ENCODE measurements at places on chromosomes 12 and 14. TPM values are rescaled to one million over a fixed set of nuclear protein-coding genes. Genes with fewer than 3 reads are reported as not detected.

The NAV3 gene
- 5.5 TPM for polyA plus RNA-seq

The PPP2R3C gene
- polyA plus RNA-seq, result 14.4 TPM

The IAPP gene
- not detected for polyA plus RNA-seq

The IL26 gene
- not detected for polyA plus RNA-seq

The COPZ1 gene
- polyA plus RNA-seq, result 80.9 TPM

The P3H3 gene
- 58.1 TPM for polyA plus RNA-seq

DNA sequence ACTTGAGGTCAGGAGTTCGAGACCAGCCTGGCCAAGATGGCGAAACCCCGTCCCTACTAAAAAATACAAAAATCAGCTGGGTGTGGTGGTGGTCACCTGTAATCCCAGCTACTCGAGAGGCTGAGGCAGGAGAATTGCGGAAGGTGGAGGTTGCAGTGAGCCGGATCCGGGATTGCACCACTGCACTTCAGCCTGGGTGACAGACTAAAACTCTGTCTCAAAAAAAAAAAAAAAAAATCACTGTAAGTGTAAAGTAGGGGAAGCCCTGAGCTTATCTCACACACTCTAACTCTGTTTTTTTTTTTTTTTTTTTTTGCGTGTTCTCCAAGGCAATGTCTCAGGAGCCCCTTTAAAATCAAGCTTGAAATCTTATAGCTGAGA is 421 bp upstream of the RBMS2 start:
- H3K36me3 ChIP-seq, result no peaks in the 10 kb centered on the region
- H3K4me3 ChIP-seq, result no peak overlapping the region
- H3K27me3 ChIP-seq, result no peaks in the 10 kb centered on the region

GRCh38 chr14:88003425-88003824 is 1.5 kb upstream of the GPR65 start:
- no peak for DNase-seq
- no peaks in the 10 kb centered on the region for H3K4me1 ChIP-seq
- H3K27me3 ChIP-seq, result no peaks in the 10 kb centered on the region
- no peak overlapping the region for H3K27ac ChIP-seq
- no peaks in the 10 kb centered on the region for H3K36me3 ChIP-seq

GRCh38 chr14:103749860-103750259 is 34.2 kb downstream of the ZFYVE21 start:
- no peaks in the 10 kb centered on the region for H3K36me3 ChIP-seq
- no peak overlapping the region for H3K27ac ChIP-seq
- H3K4me3 ChIP-seq, result no peak overlapping the region
- no peaks in the 10 kb centered on the region for H3K27me3 ChIP-seq
- no peak for DNase-seq

DNA sequence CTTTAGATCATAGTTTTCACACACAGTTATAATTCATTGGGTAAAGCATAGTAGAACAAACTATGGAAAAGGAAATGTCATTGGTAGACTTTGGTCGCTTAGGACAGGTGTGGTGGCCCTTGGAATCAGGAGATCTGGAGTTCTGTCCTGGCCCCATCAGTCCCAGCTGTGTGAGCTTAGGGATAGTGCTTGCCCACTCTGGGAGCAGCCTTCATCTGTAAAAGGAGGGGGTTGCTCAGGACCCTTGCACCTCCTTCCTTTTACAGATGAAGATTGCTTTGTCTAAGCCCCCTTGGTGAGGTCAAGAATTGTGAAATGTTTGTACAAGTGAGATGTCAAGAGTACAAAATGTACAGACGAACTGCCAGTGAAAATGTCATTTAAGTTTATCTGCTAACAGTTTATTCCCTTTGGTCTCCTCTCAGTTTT is 93.2 kb downstream of the BORCS5 start:
- peak overlapping the region; percentile 39 for H3K27ac ChIP-seq
- no peak overlapping the region for H3K4me3 ChIP-seq
- H3K4me1 ChIP-seq, result no peaks in the 10 kb centered on the region

DNA sequence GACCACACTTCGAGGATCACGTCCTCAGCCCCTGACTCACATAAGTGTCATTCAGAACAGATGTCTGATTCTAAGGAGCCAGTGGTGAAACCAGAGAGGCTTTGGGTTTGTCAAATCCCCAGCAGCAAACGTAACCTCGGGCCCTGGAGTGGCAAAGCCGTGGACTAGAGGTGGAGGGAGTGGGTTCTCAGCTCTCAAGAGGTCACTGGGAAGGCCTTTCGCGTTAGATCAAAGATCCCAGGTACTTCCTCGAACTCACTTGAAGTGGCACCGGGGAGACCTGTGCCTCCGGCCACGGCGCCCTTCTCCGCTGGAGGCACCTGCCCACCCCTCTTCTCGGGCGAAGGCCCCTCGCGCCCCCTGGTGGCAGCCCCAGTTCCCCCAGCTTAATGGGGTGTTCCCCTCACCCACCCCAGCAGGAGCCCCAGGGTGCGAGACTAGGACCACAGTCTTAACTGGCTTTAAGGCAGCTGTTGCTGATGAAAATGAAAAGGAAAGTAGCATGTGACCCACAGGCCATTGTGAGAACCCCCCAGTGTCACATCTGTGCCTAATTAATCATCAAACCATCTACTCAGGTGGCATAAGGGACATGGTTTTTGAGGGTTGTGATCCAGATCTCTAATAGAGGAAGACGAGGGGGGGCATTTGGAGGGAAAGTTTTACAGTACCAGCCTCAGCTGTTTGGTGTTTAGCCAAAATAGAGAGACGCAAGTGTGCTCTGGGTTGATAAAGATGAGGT is 672 bp upstream of the ESR2 start:
- H3K27me3 ChIP-seq, result no peaks in the 10 kb centered on the region
- peaks cover under 1% of the 10 kb centered on the region for H3K4me1 ChIP-seq
- H3K4me3 ChIP-seq, result peak overlapping the region; percentile 62
- H3K27ac ChIP-seq, result peak overlapping the region; percentile 66
- no peaks in the 10 kb centered on the region for H3K36me3 ChIP-seq
- DNase-seq, result peak; percentile 92

- H3K27me3 ChIP-seq, result no peaks in the 10 kb centered on the region
- no peak for DNase-seq
- no peak overlapping the region for H3K27ac ChIP-seq
- H3K4me3 ChIP-seq, result no peak overlapping the region
- no peaks in the 10 kb centered on the region for H3K36me3 ChIP-seq
These were observed 23.9 kb downstream of the PRICKLE1 start for GRCh38 chr12:42565633-42566032.

DNA sequence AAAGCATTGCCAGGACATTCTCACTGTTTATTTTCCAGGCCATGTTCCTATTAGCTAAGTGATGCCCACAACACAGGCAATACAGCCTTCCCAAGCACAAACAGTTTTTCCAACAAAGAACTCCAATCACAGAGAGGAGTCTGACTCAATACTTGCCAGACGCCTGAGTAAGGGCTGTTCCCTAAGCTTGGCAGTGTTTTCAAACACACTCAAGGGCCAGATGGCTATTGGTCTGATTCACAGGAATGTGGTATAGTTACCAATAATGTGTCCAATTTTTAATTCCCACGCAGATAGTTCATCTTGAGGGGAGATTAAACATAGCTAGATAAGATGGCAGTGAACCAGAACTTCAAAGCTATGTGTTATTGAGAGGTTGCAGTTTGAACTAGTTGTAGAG is 381.0 kb downstream of the SNAPC1 start:
- H3K27ac ChIP-seq, result no peak overlapping the region
- H3K36me3 ChIP-seq, result no peaks in the 10 kb centered on the region
- H3K27me3 ChIP-seq, result no peaks in the 10 kb centered on the region

DNA sequence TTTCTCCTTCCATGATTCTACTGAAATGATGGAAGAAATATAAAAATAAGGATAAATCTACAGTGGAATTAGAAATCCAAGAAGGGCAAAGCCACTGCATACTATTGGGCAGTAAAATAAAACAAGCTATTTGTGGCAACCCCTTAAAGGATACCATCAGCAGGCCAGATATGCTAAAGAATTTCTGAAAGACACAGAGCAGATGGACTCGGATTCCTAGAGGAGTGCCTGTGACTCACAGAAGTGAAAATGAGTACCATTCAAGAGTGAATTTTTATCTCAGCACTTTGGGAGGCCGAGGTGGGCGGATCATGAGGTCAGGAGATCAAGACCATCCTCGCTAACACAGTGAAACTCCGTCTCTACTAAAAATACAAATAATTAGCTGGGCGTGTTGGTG is 318.1 kb downstream of the LRIG3 start:
- no peaks in the 10 kb centered on the region for H3K27me3 ChIP-seq
- no peaks in the 10 kb centered on the region for H3K36me3 ChIP-seq
- no peak for DNase-seq
- no peak overlapping the region for H3K4me3 ChIP-seq
- no peaks in the 10 kb centered on the region for H3K4me1 ChIP-seq

DNA sequence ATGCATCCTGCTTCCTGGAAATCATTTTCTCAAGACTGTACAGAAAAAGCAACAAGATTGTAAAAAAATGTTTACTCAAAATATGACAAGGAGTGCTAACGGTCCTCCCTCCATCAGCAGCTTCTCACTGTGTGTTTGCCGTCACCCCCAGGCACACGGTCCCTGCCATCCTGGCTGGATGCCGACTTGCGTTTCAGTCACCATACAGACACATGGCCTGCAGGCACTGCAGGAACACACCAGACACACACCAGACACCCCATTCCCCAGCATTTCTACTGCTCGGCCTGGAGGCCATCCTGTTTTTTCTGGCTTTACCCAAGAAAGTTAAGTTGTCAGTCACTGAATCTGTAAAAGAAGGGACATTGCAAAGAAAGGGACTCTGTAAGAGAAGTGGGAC is 10.8 kb downstream of the KCNK10 start:
- no peaks in the 10 kb centered on the region for H3K4me1 ChIP-seq
- no peak for DNase-seq
- no peak overlapping the region for H3K27ac ChIP-seq
- no peaks in the 10 kb centered on the region for H3K27me3 ChIP-seq
- no peak overlapping the region for H3K4me3 ChIP-seq

- no peaks in the 10 kb centered on the region for H3K4me1 ChIP-seq
- no peak for DNase-seq
- H3K36me3 ChIP-seq, result no peaks in the 10 kb centered on the region
- no peak overlapping the region for H3K4me3 ChIP-seq
- H3K27ac ChIP-seq, result no peak overlapping the region
- no peaks in the 10 kb centered on the region for H3K27me3 ChIP-seq
These were observed 79.9 kb upstream of the KCNA1 start for GRCh38 chr12:4829793-4830162.

DNA sequence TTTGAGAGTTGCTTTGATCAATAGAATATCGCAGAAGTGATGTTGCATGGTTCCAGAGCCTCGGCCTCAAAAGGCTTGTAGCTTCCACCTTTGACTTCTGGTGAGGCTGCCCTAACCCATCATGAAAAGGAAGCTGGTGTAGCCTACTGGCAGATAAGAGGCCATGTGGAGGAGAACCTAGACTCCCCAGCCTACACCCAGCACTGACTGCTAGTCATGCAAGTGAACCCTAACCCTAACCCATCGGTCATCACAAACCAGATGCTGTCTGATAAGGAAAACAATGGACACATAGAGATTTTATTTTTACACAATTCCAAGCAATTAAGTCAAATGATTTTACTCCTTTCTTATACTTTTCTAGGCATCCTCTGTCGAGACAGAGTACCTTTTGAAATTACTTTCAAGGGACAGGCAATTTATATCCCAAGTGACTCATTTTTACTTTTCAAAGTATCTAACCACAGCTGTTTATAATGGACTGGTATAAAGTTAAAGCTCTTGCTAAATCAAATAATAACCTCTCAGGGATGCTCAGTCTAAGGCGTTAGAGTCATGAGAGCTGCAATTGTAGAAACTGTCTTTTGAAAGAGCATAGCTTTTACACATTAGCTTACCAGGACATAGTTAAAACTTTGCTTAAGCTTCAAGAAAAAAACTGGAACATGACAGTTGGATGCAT is 17.6 kb downstream of the PTPRB start:
- no peaks in the 10 kb centered on the region for H3K36me3 ChIP-seq
- no peaks in the 10 kb centered on the region for H3K27me3 ChIP-seq

DNA sequence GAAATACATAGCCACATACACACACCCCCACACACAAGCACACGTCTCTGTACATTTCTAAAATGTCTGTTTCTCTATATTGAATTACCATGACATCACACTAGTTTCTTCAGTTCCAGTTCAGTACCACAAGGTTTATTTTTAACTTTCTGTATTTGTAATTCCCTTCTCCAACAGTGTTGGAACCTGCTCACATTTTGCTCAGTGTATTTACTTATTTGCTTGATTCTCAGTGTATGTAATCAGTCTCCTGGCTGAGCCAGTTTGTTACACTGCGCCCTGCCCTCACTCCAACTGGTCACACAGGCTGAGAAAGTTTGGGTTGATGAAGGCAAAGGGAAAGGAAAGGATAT is 67.1 kb downstream of the MON2 start:
- no peak overlapping the region for H3K4me3 ChIP-seq
- no peak overlapping the region for H3K27ac ChIP-seq
- H3K4me1 ChIP-seq, result peaks cover 11% of the 10 kb centered on the region

GRCh38 chr14:89466944-89467343 is 49.9 kb upstream of the FOXN3 start:
- no peaks in the 10 kb centered on the region for H3K36me3 ChIP-seq
- H3K27me3 ChIP-seq, result no peaks in the 10 kb centered on the region
- H3K27ac ChIP-seq, result no peak overlapping the region
- H3K4me1 ChIP-seq, result no peaks in the 10 kb centered on the region
- H3K4me3 ChIP-seq, result no peak overlapping the region

- no peak overlapping the region for H3K27ac ChIP-seq
- no peaks in the 10 kb centered on the region for H3K4me1 ChIP-seq
- H3K4me3 ChIP-seq, result no peak overlapping the region
- H3K27me3 ChIP-seq, result no peaks in the 10 kb centered on the region
- no peak for DNase-seq
These were observed 238.3 kb upstream of the PWP1 start for GRCh38 chr12:107447336-107447735.

- H3K36me3 ChIP-seq, result no peaks in the 10 kb centered on the region
- H3K27me3 ChIP-seq, result no peaks in the 10 kb centered on the region
- DNase-seq, result no peak
These were observed 10.5 kb downstream of the AKT1 start for GRCh38 chr14:104784846-104785707.

DNA sequence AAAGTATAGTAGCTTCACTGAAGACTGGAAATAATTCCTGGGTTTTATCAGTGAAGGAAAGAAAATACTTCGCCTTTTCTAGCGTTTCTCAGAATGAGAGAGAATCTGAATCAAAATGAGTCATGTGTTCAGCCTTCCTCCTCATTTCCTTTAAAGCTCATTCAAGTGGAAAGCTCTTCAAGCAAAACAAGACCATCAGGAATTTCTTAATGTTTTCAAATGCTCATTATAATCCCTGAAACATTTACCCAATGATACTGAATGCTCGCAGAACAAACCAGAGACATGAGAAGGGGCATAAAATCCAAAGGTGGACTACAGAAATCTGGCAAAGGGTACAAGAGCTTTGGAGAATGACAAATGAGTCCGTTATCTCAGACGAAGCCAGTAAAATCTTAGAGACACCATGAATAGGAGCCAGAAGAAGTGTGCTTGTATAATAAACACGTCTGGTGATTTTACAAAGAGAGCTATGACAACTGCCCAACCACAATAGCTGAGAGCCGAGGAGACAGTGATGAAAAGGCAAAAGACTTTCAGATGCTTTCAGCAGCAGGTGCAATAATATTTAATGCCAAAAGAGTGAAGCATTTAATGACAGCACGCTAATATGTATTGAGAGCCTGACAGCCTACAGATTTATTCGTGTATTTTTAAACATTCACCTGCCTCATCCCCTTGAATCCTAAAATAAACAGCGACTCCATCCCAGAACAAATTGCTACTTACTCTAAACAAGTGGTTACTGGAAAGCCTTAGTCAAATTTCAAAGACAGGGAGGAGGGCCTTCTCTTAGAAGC is 19.0 kb downstream of the SPRING1 start:
- DNase-seq, result no peak
- H3K4me1 ChIP-seq, result peaks cover 17% of the 10 kb centered on the region
- no peak overlapping the region for H3K4me3 ChIP-seq
- H3K27me3 ChIP-seq, result no peaks in the 10 kb centered on the region
- peaks cover 24% of the 10 kb centered on the region for H3K36me3 ChIP-seq
- H3K27ac ChIP-seq, result peak overlapping the region; percentile 60

All from adrenal gland (tissue), 19 donors.